Stromal cell of bone marrow (primary cell): ENCODE measurements at places on chromosomes 3 and 15.

DNA sequence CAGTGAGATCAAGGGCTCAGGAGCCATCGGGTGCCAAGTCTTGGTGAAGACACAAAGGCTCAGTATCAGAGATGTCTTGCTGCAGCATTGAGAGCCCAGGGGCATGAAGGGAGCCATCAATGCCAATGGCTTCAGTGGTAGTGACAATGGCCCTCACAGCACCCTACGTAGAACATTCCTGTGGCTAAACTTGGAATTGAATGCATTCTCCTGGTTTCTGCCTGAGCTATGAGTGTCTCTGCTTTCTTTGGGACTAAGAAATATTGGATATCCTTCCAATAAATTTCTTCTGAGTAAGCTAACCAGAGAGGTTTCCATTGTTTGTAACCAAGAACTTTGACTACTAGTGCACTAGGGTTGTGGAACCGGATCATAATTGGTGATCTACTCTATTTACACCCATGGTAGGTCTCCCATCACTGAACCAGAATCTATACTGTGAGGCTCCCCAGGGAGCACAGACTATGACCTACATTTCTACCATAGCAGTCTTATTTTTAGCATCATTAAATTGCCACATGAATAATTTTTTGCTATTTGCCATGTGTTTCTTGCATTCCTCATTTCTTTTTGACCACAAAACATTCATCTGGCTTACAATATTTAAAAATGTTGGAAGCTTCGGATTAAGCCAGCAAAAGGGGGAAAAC, 31.6 kb upstream of the PDZRN3 start:
- DNase-seq: peak; percentile 29

- no peak for DNase-seq
These were observed 13.0 kb upstream of the TF start for GRCh38 chr3:133733226-133733625.

DNA sequence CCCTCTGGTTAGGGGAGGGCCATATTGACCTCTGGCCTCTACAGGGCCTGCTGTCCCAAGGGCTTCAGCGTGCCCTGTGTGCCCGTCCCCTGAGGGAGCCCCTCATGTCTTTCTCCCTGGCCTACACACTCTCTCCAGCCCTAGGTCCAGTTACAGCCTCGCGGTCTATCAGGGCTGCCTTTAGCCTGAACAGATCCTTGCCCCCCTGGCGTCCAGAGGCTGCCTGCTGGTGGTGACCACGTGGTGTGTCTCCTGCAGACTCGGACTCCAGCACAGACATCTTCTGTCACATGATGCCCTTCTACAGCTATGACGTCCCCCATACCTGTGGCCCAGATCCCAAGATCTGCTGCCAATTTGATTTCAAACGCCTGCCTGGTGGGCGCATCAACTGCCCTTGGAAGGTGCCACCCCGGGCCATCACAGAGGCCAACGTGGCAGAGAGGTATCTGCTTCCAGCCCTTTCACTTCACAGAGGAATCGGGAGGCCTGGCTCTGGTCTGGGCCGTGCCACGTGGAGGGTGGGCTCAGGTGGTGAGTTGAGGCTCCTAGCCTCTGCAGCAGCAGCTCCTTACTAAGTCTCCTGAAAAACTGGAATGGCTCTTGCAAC, 4.1 kb downstream of the MAN2A2 start:
- no peak for DNase-seq

DNA sequence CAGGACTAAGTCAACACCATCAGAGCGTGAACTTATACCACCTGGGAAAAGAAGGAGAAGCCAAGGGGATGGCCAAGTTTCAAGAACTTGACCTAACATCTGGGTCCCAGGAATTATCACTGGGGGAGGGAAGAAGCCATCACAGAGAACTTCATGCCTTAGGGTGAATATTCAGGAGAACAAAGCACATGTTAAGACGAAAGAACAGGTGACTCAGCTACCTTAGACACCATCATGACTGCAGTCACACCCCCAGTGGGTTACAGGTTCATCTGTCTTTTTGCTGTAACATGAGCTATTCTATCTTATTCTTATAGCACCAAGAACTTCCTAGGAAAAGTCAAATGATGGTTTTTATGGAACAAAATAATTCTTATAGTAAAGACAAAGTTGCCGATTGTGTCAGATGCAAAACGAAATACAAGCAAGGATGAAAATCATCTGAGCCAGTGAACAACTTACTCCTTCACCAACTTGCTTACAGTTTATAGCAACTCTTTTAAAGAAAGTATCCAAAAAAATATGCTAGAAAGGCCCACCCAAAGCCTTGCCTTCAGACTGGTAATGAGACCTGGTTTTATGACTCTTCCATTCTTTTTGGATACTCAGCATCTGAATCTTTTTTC, 72.0 kb downstream of the TPRA1 start:
- no peak for DNase-seq

- DNase-seq: no peak
These were observed 345.7 kb upstream of the RBMS3 start for GRCh38 chr3:28935146-28935545.

DNA sequence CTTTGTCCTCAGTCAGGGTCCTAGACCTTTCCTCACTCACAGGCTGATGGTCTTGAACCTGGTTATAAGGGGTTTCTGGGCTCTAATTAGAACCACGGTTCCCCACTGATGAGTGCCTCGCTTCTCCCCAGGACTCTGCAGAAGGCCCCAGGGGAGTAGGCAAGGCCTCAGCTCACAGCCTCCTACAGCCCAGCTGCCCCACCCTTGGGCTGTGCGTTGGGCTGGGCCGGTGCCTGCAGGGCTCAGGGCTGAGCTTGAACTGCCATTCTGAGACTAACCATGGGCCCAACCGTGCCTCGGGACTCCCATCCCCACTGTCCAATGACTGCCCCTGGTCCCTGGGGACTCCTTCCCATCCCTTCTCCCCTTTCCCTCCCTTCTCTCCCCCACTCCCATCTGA, 25.6 kb downstream of the CLEC3B start:
- no peak for DNase-seq

- no peak for DNase-seq
These were observed 653.2 kb downstream of the ROBO2 start for GRCh38 chr3:77693147-77693546.

DNA sequence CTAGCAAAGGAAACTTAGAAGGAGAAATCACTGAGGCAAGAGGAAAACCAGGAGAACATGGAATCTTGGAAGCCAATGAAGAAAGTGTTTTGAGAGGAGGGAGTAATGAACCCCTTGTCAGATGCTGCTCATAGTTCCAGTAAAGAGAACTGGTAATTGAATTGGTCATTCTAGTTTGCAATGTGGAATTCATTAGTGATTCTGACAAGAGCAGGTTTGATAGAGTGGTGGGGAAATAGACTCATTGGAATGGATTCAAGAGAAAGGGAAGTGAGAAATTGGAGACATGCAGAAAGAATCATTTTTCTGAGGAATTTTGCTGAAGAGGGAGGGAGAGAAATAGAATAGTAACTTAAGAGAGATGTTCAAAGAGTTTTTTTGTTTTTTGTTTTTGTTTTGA, 21.0 kb downstream of the GLCE start:
- DNase-seq: no peak

GRCh38 chr3:77420336-77420735, 380.4 kb downstream of the ROBO2 start:
- no peak for DNase-seq

GRCh38 chr3:184229394-184230080, at the start of gene VWA5B2:
TSS of gene VWA5B2 (plus strand) at chr3:184229585. CDS start at chr3:184230529, 944 bp downstream.
- DNase-seq: no peak

GRCh38 chr3:66565301-66565700, 64.5 kb upstream of the LRIG1 start:
- DNase-seq: no peak

DNA sequence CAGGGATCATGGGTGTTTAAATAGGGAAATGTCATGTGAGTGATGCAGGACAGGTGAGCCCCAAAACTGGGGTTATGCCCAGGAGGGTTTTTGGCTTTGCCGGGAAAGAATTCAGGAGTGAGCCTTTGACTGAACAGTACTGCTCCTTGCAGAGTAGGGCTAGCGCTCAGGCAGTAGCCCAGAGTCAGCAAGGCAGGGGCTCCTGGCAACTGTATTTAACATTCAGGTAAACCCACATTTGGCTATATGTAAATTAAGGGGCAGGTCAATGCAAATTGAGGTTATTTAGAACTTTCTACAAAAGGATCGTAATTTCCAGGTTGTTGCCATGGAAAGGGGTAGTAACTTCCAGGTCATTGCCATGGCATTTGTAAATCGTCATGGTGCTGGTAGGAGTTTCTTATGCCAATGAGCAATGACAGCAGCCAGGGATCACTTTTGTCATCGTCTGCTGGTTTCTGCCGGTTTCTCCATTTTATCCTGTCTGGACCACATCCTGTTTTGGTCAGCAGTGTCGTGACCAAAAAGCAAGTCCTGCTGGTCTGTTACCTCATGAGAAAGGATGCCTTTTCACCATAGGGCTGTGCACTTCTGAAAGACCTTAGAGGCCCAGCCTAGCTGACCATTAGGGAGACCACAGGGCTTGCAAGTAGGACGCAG, 24.3 kb downstream of the MTHFS start:
- DNase-seq: no peak

GRCh38 chr15:25691544-25692430, 171.3 kb downstream of the ATP10A start:
- DNase-seq: no peak

DNA sequence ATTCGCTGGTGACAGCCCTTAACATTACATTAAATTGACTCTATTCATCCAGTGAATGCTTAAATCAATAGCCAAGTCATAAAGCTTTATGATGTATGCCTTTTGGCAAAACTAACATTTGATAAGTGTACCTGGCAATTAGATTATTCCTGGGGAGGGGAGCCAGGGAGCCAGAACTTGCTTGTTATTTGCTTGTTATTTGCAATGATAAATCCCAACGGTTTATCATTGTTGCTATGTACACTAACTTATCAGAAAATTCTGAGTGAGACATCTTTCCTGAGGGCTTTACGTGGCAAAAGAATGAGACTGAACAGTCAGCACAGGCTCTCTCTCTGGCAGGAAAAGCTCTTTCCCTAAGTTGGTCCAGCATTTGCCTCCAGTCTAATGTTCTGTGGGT, 35.8 kb upstream of the FBN1 start:
- no peak for DNase-seq

DNA sequence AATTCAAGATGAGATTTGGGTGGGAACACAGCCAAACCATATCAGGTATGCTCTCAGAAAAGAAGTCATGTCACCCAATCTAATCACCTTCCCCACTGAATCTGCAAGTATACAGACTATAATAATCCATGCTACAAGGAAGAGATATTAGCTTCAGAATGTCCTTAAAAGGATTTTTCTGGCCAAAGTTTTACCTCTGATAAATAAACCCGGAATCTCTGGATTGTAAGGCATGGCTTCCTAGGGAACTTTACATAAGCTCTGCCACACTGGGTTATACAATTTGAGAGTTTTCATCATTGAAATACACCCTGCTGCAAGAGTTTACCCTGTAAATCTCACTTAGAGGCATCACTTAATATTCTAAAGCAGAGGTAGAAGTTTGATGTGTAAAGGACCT, 330.5 kb upstream of the KCNMB2 start:
- no peak for DNase-seq

DNA sequence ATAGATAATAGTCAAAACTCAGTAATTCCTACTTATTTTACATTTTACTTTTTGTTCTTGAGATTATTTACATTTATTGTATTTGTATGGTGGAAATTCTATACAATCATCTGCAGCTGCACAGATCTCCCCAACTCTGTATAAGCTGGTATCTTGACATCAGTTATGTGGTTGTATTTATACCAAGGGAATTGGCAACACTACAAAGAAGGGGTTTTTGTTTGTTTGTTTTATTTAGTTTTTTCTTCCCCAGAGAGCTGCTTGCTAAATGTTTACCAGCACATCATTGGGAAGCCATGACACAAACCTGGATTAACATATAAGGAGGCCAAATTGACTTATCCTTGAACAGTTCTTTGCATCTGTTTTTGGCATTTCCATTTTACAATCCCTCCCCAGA, 389.2 kb upstream of the KCNMB2 start:
- no peak for DNase-seq

DNA sequence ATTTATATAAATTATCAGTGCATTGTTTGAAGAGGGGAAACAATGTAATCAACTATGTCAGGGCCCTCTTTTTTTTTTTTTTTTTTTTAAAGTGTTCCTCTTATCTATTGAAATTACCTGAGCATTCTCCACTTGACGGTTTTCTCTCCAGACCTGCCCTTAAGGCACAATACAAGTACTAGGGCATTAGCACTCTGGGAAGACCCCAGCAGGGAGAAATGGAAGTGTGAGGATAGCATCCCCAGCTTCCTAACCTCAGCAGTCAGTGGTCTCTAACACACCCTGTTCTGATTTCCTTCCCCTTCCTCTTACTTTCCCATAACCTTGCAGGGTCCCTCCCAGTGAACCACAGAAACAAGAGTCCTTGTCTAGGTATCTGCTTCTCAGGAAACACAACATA, 458.3 kb upstream of the ARL6 start:
- DNase-seq: no peak

DNA sequence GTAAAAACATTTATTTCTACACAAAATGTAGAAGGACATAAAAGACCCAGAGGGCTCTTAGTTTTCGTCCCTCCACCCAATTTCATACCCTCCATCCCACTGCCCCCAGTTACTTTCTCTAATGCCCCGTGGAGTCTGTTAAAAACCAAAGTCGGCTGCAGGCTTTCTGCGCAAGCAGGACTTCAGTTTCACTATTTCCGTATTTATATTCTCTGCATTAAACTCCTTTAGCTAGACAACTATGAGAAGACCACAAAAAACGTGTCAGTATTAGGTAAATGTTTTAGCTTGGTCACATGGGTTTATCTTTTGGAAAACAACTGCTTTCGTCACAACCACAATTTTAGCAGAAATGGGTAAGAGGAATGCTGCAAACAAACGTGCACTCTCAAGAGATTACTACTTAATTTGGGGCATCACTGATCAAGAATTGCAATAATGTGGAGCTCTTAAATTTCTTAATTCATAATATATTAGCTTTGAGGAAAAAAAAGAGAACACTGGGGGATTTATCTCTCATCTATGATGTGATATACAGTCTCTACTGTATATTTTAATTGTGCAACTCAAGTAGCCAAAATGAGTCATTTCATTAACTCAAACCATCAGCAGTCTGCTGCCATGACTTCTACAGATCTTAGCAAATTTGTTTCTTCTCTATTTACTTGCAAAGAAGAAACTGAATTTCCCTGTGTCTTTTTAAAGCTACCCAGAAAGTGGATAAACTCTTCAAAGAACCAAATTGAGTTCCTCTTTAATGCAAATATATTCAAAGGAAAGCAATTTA, 740 bp upstream of the NSMCE3 start:
- DNase-seq: no peak

GRCh38 chr3:69540706-69541581, 155.1 kb upstream of the FRMD4B start:
- no peak for DNase-seq

GRCh38 chr3:77887611-77888010, 847.7 kb downstream of the ROBO2 start:
- DNase-seq: no peak

DNA sequence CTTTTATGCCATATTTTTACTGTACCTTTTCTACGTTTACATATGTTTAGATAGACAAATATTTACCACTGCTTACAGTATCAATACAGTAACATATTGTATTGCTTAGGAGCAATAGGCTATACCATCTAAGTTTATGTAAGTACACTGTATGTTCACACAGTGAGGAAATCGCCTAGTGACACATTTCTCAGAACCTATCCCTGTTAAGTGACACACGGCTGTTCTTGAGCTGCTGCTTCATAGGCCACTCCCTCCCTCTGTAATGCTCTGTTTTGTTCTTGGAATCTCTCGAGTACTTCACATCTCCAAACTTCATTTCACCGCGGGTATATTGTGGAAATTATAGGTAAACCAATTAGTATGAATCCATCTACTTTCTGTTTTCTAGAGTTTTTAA, 13.4 kb upstream of the SELENOT start:
- no peak for DNase-seq
